ENCODE measurements at places on chromosomes 13 and 19. TPM values are rescaled to one million over a fixed set of nuclear protein-coding genes. Genes with fewer than 3 reads are reported as not detected.

Gene PCDH9
- 14.2 TPM for total RNA-seq

Gene SHISA7
- total RNA-seq: not detected

Gene MYO1F
- total RNA-seq: 56.6 TPM

Gene DCT
- total RNA-seq: 0.88 TPM

Gene NKG7
- total RNA-seq: 1.4 TPM

Gene NTN5
- not detected for total RNA-seq

Gene POU2F2
- 0.77 TPM for total RNA-seq

Gene PAK4
- total RNA-seq: 15.6 TPM

Gene HSH2D
- total RNA-seq: 1.1 TPM

Gene AP1M2
- not detected for total RNA-seq

Gene PCP2
- total RNA-seq: 1.3 TPM

Gene ZNF490
- total RNA-seq: 3.7 TPM

Gene UNC13A
- total RNA-seq: 0.05 TPM

Gene C19orf67
- total RNA-seq: not detected

Gene FCHO1
- total RNA-seq: 3.3 TPM

Gene SLC10A2
- total RNA-seq: not detected

Gene ZNF540
- 1.4 TPM for total RNA-seq
